ENCODE measurements at places on chromosomes 5 and 9.

- no peak for DNase-seq
Measured at GRCh38 chr9:15299374-15299939, 7.6 kb downstream of the TTC39B start.

- DNase-seq = peak; percentile 29
Measured at GRCh38 chr9:97518909-97519307, 17.4 kb downstream of the TMOD1 start.

- DNase-seq = peak; percentile 85
Measured at GRCh38 chr5:43008363-43009153, 31.6 kb downstream of the ANXA2R start.

GRCh38 chr5:116830079-116830478 lies 255.5 kb upstream of the SEMA6A start:
- DNase-seq = no peak

- no peak for DNase-seq
Measured at GRCh38 chr5:18702821-18703220, 1068.6 kb downstream of the TAF11L14 start.

DNA sequence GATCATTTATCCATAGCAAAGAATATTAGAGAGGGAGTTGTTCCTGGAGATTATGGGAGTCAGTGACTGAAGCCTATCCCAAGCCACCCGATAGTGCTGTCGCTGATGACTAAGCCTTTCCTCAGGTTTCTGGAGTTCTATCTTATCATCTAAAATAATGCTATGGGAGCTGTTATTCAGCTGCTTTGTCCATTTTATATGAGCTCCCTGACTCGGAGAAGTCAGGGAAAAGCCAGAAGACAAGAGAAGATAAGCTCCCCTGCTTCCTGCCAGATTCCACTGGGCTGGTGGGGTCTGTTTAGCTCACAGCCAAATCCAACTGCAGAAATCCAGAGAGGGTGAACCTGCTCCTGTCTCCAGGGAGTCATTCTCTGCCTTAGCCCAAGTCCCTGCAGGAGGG lies 148.2 kb downstream of the DROSHA start:
- DNase-seq = no peak

GRCh38 chr5:39072925-39073766 lies 1.1 kb downstream of the RICTOR start:
- DNase-seq = peak; percentile 52

DNA sequence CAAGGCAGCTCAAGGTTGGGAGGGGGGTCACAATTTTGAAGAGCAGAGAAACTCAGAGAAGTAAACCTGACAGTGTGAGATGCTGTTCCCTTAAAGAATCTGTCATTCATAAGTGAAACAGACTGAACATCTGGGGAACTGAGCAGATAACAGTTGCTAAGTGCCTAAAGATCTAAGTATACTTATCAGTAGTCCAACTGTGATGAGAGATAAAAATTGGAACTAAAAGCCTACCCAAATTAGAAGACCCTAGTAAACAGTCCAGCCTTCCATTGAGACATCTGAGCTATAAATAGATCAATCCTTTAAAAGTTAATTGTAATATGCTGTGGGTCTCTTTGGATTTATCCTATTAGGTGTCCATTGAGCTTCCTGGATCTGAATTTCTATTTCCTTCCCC lies 692.8 kb upstream of the ZNF608 start:
- DNase-seq = no peak

DNA sequence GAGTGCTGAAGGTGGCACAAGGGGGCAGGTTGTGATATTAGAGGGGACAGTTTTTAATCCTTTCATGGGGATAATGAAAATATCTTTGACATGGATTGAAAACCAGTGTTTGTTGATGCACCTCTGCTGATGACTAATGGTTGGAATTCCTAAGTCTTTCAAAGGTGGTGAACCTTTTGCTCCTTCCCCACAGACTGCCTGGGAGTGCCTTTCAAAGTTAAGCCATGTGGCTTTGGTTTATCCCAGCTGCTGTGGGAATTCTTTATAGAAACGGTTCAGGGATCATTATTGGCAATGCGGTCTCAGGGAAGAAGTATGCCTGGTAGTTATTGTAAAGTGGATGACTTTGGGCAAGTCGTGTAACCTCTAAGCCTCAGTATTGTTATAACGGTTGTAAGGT lies 45.7 kb downstream of the PIP5K1B start:
- no peak for DNase-seq

Data from nephron progenitor cell (in vitro differentiated cells).